Dorsolateral prefrontal cortex (tissue), 122 donors: ENCODE measurements at places on chromosomes 1 and 21. TPM values are rescaled to one million over a fixed set of nuclear protein-coding genes. Genes with fewer than 3 reads are reported as not detected.

CELA3B gene
- not detected for total RNA-seq

SELE gene
- total RNA-seq: not detected

CSMD2 gene
- total RNA-seq: 19.4 TPM

MT1HL1 gene
- total RNA-seq: not detected

NLRP3 gene
- 3.4 TPM for total RNA-seq

TMEM81 gene
- total RNA-seq: 4.8 TPM

RAB7B gene
- 0.51 TPM for total RNA-seq

ABCG1 gene
- 50.8 TPM for total RNA-seq

STUM gene
- 14.7 TPM for total RNA-seq

TRABD2B gene
- 0.28 TPM for total RNA-seq

GPR153 gene
- total RNA-seq: 20.2 TPM

RIPPLY3 gene
- not detected for total RNA-seq

ADAM30 gene
- total RNA-seq: not detected

RBP7 gene
- total RNA-seq: 5.3 TPM

DMRTA2 gene
- 0.72 TPM for total RNA-seq

POU3F1 gene
- 2.9 TPM for total RNA-seq

AK4 gene
- 51.4 TPM for total RNA-seq

SEC16B gene
- 22.3 TPM for total RNA-seq
